ENCODE measurements at places on chromosomes 6 and 20.

GRCh38 chr20:61657721-61658377 is 405.8 kb downstream of the CDH4 start:
- DNase-seq = no peak

- DNase-seq = no peak
These were observed 159.6 kb downstream of the SYNDIG1 start for GRCh38 chr20:24628985-24629384.

DNA sequence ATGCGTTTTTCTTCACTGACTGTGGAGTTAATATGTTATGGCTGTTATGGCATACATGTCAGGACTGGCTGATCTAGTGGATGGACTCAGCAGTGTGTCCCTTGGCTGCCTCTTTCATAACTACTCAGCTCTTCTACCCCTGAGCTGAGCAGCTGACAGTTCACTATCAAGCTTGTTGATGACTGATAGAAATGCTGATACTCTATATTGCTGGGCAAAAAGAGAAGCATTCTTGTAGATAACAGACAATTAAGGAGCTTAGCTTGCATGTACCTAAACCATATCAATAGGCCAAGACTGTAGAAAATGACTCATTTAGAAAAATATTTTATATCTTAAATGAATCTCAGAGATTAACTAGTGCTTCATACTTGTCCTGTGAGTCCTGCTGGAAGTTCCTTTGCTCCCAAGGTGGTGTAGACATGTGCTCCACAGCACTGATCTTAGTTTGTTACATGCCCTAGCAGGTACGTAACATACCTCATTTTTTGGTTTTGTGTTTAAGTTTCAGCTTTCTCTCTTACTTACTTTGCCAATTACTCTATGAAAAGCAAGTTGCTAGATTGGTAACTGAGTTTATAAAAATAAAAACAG is 236.9 kb downstream of the GMDS start:
- no peak for DNase-seq

DNA sequence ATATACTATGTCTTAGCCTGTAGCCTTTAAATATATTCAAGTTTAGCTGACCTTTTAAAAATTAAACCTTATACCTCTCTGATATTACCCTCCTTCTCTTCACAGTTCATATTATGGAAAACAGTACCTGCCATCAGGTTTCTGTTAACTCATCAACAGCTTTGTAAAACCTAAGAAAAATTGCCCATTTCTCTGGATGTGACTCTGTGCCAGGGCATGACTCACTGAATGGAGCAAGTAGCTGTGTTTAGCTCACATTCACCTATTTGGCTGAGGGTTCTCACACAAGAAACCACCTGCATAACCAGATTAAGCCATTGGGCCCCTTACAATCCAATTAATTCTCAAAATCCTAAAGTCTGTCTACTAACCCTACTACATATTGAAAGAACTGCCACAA is 678.8 kb upstream of the MARCKS start:
- no peak for DNase-seq

DNA sequence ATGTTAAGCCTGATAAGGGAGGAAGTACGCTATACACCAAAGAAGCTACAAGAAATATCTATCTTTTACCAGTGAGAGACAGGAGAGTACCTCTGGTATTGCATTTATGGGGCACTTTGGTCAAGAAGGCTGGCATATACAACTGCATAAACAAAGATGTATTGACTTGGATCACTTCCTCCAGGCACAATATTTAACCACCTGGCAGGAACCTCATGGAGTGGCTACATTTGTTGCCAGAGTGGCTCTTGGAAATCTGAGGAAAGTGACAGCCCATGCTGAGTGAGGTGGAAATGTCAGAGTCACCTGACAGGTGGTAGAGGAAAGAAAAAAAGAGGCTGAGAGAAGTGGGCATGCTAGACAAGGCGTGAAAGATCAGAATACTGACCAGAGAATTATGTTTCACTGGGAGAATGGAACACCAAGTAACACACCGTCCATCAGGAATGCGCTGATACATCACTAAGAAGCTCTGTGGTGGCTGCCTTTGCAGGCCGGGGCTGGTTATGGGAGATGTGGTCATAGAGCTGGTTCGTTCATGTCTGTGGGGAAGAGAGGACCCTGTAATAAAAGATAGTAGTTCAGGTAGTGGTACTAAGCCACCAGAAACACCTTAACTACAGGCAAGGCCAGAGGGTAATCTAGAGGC is 61.4 kb upstream of the UFL1 start:
- no peak for DNase-seq

DNA sequence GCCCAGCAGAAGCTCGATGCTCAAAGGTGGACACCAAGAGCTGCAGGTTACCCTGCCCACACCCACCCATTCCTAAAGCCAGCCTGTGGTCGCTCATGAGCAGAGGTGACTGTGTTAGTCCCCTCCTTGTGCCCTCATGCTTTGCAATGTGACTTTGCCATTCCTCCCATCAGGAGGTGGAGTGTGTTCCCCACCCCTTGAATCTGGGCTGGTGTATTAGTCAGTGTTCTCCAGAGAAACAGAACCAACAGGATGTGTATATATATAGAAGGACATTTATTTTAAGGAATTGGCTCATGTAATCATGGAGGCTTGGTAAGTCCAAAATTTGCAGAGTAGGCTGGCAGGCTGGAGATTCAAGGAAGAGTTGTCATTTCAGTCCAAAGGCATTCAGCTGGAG is 54.4 kb upstream of the RNF24 start:
- DNase-seq = no peak

DNA sequence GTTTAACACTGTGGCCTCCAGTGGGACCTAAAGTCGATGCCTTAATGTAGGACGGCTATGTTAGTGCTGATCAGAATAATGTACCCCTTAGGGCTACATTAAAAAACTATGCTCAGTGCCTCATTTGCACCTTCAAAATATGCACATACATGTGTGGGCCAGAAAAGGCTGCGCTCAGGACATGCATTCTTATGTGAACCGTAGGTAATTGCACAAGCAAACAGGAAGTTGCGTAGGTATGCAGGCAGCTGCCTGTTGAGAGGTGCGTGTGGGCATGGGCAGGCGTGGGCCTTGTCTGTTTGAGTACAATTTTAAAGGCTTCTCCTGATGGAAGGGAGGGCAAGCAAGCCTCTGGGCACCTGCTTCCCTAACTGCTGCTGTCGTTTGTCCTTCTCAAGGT is 116.2 kb upstream of the JAG1 start:
- no peak for DNase-seq

GRCh38 chr6:26330859-26331217 is 34.2 kb upstream of the BTN3A2 start:
- DNase-seq = no peak

DNA sequence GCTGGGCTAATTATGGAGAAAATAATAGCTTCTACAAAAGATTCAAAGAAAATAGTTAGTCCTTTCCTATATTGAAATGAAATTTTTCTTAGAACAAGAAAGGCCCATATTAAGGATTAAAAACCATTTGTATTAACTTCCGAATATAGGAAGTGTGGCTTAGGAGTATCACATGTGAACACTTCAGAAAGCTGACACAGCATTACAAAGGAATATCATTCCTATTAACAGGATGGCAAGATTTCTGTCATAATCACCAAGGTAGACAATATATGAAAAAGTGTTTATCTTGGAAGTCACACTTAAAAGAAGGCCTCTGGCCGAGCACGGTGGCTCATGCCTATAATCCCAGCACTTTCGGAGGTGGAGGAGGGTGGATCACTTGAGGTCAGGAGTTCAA is 5.4 kb upstream of the LATS1 start:
- DNase-seq = no peak

DNA sequence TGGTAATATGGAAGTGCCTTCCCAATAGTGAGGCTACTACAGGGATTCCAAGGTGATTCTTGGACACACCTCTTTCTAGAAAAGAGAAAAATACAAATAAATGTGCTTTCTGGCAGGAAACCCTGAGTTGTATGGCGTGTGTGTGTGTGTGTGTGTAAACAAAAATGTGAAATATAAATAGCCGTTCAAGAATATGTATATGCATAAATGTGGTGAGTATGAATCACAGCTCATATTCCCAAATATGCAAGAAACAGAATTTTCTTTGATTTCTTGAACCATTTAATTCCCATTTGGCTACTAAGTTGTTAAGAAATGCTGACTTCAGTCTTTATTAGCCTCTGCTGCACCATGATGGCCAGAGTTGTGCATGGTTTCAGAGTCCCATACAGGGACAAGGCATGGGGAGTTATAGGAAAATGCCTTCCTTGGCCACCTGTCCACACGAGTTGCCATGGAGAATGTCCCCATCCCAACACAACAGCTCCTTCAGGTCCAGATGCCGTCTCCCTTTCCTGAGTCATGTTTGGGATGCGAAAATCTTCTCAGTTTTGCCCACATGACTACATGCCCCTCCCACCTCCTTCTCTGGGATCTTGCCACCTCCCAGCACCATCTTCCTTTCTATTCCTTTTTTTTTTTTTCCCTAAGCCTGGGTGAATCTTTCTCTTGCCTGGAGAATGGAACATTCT is 312.4 kb upstream of the ECI2 start:
- no peak for DNase-seq

DNA sequence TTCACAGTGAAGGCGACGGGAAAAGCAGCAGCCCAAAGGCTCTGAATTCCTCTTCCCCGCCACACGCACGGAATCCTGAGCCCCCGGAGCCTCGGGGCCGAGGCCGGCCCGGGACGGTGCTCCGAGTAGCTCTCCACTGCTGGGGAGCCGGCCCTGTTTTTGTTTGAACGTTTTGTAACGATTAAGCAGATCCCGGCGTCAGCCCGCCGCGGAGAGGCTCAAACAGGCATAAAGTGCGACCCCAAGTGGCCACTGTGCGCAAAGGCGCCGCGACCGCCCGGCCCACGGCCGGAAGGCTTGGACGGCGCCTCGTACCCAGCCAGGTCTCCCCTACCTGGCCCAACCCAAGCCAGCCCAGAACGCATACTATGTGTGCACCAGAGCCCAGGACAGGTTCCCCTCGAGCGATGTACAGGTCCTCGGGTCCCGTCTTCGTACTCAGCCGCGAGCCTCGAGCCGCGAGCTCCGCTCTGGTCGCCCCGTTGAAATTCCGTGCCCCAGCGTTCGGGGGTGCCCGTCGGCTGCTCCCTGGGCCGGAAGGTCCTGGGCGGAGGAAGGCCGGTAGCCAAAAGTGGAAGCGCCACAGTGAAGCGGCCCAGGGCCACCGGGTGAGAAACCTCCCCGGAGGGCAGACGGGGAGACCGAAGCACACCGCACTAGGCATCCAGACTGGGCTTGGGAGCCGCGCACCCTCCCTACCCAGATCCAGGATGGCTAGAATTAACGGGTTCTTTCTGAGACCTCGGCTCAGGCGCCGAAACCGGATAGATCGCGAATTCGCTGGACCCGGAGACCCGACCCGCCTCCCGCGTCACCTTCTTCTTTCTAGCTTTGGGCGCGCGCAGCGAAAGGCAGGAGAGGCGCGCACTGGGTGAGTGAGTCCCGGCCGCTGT is 1.2 kb upstream of the MAFB start:
- DNase-seq = peak; percentile 50

GRCh38 chr6:158023597-158023939 is 41.9 kb downstream of the SYNJ2 start:
- no peak for DNase-seq

- DNase-seq = no peak
These were observed 47.6 kb downstream of the TNFAIP3 start for GRCh38 chr6:137914530-137915193.

DNA sequence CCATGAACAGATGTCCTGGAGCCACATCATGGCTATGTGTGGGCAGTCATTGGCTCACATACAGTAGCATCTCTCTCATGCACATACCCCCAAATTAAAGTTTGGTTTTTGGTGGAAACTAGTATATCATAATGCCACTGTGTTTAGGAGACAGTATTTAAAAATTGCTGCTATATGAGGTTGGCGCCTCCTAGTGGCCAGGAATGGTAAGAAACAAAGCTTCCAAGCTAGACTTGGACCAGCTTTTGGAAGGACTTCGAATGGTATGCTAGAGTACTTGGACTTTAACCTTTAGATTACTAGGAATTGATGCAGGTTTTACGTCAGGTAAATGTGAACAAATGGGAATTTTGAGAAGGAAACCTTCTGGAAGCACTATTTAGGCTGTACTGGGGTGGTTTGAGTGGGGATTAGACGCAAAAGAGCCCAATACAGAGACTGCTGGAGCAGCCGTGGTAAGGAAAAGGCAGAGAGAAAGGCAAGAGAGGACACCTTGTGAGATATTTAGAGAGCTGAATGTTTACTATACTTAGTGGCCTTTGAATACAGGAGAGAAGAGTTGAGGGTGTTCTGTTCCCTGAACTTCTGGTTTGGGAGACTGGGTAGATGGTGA is 23.8 kb downstream of the PRSS35 start:
- no peak for DNase-seq

DNA sequence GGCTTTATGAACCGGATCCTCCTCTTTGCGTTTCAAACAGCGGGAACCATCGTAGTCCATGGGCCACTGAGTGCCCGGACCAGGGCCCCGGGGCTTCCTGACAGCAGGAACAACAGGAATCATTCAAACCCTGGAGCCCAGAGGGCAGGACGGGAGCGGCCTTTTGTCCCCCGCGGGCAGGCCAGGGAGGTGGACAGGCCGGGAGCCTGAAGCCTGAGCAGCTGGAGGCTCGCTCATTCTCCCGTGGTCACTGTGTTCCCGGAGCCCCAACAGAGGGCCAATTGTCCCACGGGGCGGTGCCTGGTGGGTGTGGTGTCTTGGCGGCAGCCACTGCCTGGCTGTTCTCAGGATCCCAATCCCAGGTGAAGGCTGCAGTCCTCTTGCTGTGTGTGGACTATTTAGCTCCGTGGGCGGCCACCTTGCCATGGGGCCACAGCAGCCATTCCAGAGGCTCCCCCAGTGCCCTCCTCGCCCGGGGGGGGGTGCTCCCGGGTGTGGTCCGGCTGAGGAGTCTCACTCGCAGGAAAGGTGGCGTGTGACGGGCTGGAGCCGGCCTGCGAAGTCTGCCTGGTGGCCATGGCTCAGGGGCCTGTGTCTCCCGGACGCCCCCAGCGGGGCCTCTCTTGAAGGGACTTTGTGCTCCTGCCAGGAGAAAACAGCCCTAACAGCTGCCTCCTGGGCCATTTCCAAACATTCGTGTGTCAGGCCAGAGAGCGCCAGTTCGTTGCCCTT is 77.2 kb upstream of the BHLHE23 start:
- DNase-seq = no peak

- DNase-seq = no peak
These were observed 61.4 kb downstream of the CD24 start for GRCh38 chr6:106913111-106913510.

All from stimulated activated CD8-positive, alpha-beta memory T cell treated with anti-CD3 and anti-CD28 coated beads, Interleukin-15, amount 100 ng/mL, for 24 hours (primary cell).